Stimulated activated CD4-positive, alpha-beta T cell treated with anti-CD3 and anti-CD28 coated beads, TNF-alpha, amount 100 ng/mL, for 48 hours (primary cell): ENCODE measurements at places on chromosomes 1 and 21.

GRCh38 chr1:36154765-36155407 lies 1.1 kb upstream of the MAP7D1 start:
- DNase-seq, result no peak

GRCh38 chr1:174837386-174837785 lies 162.4 kb upstream of the CACYBP start:
- no peak for DNase-seq

DNA sequence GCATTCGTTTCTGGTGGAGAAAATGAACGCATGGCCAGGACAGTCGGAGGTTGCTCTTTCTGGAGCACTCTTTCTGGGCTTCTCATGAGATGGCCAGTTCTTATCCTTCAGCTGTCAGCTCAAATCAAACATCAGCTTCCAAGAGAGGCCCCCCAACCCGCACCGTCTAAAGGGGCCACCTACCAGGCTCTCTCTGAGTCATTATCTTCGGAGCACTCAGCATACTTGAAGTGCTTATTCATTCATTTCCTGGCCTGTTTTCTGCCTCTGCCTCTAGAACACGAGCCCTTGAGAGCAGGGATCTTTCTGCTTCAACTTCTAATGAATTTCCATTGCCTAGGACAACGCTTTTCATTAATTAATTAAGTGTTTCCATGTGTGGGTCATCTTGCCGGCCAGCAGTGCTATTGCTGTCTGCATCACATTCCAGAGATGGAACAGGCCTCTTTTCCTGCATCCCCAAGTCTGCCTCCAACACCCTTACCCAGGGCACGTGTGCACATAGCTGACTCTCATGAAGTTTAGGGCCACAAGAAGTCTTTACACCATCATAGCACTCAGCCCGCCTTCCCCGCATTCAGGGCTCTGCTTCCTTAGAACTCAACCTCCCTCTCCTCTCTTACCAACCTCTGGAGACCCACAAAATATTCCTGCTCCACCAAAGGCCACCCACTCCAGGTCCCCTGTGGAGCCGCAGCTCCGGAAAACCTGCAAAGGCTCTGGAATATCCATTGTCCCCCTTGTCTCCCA lies 52.1 kb upstream of the LAPTM5 start:
- DNase-seq, result no peak

- DNase-seq, result no peak
Observed at GRCh38 chr1:101444873-101445618, 208.2 kb downstream of the S1PR1 start.

GRCh38 chr1:199226163-199226562 lies 587.3 kb downstream of the PTPRC start:
- DNase-seq, result no peak

DNA sequence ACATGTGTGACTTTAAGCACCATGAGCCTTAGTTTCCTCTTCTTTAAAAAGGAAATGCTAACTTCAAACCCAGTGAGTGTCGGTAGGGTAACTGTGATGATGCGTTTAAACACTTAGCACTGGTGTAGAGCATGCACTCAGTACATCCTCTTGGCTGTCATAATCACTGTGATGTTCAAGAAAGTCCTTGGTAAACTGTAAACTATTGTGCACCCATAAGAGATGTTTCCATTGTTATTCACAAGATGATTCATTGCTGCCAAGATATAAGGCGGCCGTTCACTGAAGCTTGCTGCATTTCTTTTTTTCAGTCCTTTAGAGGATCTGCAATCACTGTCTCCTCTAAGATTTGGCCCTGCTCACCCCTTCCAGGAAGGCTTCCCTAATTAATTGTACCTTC lies 61.8 kb upstream of the DAB1 start:
- no peak for DNase-seq

DNA sequence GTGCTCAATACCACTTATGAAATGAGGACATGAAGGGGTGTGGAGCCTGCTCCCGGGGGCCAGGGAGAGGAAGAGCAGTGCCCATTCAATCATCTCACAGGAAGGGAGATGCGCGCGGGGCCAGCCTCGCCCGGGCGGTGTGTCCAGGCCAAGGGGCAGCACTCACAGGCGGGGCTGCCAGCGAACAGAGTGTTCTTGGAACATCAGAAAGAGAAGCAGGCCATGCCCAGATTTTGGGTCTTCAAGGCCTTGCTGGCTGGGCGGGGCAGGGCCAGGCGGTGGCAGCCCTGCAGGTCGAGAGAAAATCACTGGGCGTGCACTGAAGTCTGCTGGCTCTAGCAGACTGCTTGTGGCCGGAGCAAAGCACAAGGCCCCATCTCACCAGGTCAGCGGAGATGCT lies 168.6 kb downstream of the PRDM16 start:
- DNase-seq, result no peak

- no peak for DNase-seq
Observed at GRCh38 chr1:203776636-203777035, 11.7 kb downstream of the LAX1 start.

- DNase-seq, result no peak
Observed at GRCh38 chr21:18498431-18498830, 94.8 kb upstream of the TMPRSS15 start.

DNA sequence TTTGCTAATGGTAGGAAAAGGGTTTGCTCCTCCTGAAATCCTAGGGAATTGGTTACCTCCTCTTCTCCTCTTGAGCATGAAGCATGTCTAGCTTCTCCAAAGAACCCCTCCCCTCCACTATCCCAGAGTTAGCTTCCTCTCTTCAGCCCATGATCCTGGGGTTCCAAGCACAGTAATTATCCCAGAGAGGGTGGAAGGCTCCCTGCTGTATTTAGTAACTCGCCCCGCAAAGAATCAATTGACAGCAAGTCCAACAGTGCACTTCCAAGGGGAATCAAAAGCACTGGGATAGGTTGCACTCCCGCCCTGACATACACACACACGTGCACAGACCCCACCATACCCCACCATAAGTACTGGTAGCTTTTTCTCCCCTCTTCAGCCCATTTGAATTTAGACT lies 3.1 kb downstream of the S100A8 start:
- DNase-seq, result no peak

- no peak for DNase-seq
Observed at GRCh38 chr1:60695716-60696171, 386.6 kb upstream of the NFIA start.

GRCh38 chr1:59545830-59546229 lies 248.9 kb downstream of the FGGY start:
- no peak for DNase-seq

- DNase-seq, result no peak
Observed at GRCh38 chr1:220325306-220325995, 53.2 kb upstream of the RAB3GAP2 start.

GRCh38 chr1:232988572-232989040 lies 38.2 kb downstream of the NTPCR start:
- no peak for DNase-seq

GRCh38 chr1:204319462-204319861 lies 40.3 kb downstream of the PLEKHA6 start:
- DNase-seq, result no peak

GRCh38 chr1:56229186-56229585 lies 350.2 kb downstream of the PLPP3 start:
- no peak for DNase-seq

DNA sequence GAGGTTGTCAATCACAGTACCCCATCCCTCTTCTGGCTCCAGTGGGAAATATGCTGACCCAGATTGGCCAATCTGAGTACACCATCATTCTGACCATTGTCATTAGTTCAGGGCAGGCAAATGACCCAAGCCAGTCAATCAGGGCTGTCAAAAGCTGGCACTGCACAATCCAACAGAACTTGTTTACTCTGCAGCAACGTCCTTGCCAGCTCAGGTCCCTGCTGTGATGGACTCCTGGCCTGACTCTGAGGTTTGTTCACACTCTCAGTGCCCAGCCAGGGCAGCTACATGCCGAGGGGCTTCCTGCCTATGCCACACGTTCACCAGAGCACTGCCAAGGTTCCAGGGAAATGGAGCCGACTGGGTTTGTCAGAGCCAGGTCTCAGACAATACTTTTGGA lies 14.7 kb upstream of the OVAAL start:
- DNase-seq, result no peak

DNA sequence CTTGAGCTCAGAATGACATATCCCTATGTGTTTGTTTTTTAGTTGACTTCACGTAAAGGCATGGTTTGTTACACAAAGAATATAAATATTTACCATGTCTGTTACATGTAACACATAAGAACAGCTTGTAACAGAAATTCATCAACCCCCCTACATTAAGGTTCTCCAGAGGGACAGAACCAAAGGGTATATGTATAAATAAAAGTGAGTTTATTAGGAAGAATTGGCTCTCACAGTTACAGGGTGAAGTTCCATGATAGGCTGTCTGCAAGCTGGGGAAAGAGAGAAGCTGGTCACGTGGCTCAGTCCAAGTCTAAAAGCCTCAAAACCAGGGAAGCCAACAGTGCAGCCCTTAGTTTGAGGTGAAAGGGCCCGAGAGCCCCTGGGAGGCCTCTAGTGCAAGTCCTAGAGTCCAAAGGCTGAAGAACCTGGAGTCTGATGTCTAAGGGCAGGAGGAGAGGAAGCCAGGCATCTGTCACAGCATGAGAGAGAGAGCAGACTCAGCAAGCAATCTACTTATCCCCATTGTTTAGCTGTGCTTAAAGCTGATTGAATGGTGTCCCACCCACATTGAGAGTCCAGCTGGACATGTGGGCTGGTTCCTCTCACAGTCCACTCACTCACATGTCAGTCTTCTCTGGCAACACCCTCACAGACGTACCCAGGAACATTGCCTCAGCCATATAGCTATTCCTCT lies 15.8 kb downstream of the THRAP3 start:
- DNase-seq, result no peak

DNA sequence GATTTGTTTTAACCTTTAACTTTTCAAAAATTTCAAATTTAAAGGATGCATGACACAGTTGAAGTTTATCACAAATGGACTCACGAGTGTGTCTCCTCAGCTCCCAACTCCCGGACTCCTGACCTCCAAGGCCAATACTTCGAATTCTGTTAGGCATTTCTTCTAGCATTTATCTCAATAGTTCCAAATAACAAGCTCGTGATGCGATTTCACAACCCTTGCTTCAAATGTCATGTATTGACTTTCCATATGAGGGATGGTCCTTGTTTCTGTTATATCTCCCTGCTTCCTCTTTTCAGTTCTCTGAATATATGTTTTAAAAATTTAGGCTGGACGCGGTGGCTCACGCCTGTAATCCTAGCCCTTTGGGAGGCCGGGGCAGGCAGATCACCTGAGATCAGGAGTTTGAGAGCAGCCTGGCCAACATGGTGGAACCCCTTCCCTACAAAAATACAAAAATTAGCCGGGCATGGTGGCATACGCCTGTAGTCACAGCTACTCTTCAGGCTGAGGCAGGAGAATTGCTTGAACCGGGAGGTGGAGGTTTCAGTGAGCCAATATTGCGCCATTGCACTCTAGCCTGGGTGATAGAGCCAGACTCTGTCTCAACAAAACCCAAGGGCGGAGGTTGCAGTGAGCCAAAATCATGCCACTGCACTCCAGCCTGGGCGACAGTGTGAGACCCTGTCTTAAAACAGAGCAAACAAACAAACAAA lies 52.0 kb upstream of the TINAGL1 start:
- DNase-seq, result no peak
